ENCODE measurements at places on chromosomes 16 and 17.

DNA sequence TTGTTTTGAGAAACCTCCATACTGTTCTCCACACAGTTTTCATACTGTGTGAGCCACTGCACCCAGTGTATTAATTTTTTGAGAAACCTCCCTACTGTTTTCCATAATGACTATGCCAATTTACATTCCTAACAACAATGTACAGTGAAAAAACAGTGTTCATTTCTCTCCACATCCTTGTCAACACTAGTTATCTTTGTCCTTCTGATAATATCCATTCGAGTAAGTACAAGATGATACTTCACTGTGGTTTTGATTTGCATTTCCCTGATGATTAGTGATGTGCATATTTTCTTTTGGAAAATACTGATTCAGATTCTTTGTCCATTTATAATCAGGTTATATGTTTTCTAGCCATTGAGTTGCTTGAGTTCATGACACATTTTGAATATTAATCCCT, 462.0 kb downstream of the CDH11 start:
- no peak for DNase-seq

DNA sequence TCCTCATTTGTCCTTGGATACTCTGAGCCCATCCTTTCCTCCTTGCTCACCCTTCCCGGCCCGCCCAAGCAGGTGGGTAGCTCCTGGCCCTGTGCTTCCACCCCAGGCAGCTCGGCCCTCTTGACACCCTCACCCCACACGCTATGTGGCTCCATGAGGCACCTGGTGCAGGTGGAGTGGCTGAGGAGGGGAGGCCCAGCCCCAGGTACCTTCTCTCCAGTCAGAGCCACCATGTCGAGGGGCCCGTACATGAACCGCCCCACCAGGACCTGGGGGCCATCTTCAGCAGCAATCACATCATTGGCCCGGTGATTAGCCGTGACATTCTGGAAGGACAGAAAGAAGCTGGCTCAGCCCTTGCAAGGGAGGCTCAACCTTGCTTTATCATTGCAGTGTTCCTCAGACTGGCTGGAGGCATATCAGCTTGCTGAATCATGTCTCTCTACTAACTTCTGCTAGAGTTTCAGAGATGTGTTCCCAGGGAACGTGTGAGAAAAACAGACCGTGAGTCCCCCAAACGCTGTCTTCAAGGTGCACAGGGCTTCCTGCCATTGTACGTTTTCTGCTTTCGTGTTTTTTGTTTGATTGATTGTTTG, 20.3 kb downstream of the PIMREG start:
- DNase-seq, result no peak

GRCh38 chr17:42112552-42113176, at the start of gene DHX58:
Gene DHX58, minus strand, starts transcription at chr17:42112714. Its CDS starts 822 bp downstream, at chr17:42111892.
- peak; percentile 66 for DNase-seq

DNA sequence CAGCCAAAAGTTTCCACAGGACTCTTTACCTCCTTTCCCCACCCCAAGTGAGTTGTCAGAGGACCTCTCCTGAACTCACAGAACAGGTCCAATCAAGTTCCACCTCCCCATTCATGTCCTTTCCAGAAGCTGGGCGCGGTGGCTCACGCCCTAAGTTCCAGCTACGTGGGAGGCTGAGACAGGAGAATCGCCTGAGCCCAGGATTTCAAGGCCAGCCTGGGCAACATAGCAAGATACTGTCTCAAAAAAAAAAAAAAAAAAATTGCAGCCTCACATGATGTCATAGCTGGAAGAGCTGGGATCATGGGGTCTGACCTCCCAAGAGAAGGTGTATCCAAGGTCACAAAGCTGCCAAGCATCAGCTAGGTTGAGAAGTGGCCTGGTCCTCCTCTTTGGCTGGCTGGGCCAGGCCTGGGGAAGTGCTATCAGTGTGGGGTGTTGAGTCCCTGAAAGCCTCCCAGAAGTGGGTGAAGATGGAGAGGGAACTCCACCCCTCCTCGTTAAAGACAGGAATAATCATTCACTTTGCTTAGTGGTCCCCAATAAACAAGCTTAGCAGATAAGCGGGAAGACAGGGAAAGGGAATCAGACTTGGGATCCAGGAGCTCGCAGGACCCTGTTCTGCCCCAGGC, 5.5 kb upstream of the MNT start:
- no peak for DNase-seq

GRCh38 chr16:26134588-26134987, 442.8 kb downstream of the HS3ST4 start:
- no peak for DNase-seq

- no peak for DNase-seq
Observed at GRCh38 chr17:43879723-43880419, 27.5 kb downstream of the MPP2 start.
